ENCODE measurements at places on chromosomes 16 and 17.

- DNase-seq = no peak
These were observed 4.2 kb downstream of the FOXC2 start for GRCh38 chr16:86570558-86571529.

GRCh38 chr17:37134050-37134449 lies 185.3 kb downstream of the AATF start:
- DNase-seq = no peak

GRCh38 chr16:8848231-8848938 lies 20.4 kb downstream of the CARHSP1 start:
- DNase-seq = no peak

DNA sequence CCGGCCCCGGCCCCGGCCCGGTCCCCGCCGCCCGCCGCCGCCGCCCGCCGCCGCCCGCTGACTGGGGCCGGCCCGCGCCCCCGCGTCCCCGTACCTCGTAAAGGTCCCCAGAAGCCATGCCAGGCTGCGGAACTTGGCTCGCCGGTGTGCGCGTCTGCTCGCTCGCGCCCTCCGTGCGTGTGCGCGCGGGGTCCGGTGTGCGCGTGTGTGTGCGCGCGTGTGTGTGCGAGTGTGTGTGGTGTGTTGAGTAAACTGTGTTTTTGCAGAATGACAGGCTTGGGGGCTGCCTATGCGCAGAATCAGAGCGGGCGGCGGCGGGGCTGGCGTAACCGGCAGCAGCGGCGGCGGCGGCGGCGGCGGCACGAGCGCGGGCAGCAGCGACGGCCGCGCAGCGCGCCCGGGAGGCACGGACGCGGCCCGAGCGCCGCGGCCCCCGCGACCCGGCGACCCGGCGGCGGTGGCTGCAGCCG lies 307 bp downstream of the CDYL2 start:
- peak; percentile 16 for DNase-seq

DNA sequence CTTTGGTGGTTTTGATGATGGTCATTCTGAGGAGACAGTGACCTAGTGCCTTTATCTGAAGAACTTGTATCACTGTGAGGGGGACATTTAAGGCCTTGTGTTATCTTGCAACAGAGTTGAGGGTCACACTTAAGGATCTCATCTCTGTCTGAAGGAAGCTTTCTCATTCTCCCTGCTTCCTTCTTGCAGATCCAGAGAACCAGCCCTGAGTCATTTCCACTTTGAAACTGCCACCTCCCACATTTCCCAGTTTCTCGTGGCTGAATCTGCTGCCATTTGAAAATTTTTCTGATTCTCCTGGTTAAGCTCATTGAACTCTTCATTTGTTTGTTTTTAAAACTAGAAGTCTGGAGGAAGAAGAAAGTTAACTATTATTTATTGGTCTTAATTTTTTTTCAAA lies 190.2 kb upstream of the CDH11 start:
- DNase-seq = no peak

GRCh38 chr17:81510785-81511553 lies 1.6 kb downstream of the ACTG1 start:
- DNase-seq = no peak

GRCh38 chr17:82519971-82520903 lies 705 bp downstream of the FOXK2 start:
- no peak for DNase-seq

- no peak for DNase-seq
These were observed 16.4 kb downstream of the RARA start for GRCh38 chr17:40325156-40326013.

GRCh38 chr16:84244728-84245127 lies 4.9 kb upstream of the KCNG4 start:
- no peak for DNase-seq

DNA sequence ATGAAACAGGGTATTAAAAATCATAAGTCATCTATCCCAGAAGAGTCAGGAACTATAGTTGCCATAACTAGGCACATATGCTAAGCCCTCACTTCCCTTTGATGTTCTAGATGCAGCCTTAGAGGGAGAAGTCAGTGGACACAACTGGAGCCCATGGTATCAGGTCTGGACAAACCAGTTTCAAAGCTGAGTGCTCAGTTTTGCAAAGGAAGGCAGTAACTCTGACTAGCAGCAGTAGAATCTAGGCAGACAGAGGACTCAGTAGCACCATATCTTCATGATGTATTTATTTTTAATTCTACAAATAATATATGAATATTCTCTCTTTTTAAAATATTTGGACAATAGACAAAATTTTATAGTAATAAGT lies 11.7 kb upstream of the FAM20A start:
- DNase-seq = no peak

GRCh38 chr17:30236766-30237165 lies 1.3 kb upstream of the SLC6A4 start:
- DNase-seq = no peak

Measured in stimulated activated CD8-positive, alpha-beta memory T cell treated with anti-CD3 and anti-CD28 coated beads, Interleukin-7, amount 100 ng/mL, for 24 hours (primary cell).